Nucleus accumbens (tissue), 56 donors: ENCODE measurements at places on chromosomes 11 and 22.

GRCh38 chr11:15035283-15035682 is 38.1 kb upstream of the CALCB start:
- DNase-seq: no peak

DNA sequence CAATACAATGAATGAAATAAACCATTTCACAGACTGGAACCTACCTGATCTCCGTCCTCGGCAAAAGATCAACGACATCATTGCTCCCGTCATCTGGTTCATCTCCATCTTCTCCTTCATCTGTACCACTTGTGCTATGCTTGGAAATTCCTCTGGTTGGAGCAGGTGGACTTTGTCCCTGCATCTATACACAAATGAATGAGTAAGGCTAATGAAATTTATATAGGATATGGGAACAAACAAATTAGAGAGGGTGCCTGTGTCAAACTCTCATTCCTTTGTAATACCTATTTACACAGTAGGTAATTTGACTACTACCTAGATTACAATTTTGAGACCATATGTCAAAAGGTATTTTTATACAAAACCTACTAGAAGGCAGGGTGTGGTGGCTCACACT is 59.4 kb downstream of the F2 start:
- DNase-seq: no peak

DNA sequence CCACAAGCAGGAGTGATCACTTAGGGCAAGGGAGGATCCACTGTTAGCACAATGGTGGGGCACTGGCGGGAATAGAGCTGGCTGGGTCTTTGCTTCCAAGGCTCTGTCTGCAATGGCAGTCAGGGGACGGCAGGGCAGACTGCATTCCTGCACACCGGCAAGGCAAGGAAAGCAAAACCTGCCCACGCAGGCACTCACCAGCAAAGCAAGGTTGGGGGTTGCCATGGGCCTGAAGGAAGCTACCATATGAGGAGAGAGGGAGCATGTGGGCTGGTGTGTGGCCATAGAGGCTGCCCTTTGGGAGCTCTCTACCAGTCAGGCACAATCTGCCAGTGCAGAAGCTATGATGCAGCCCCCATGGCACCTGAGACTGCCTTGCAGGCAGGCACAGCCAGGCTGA is 33.2 kb downstream of the OR8B12 start:
- DNase-seq: no peak

GRCh38 chr11:99887481-99887880 is 799.6 kb upstream of the ARHGAP42 start:
- no peak for DNase-seq

DNA sequence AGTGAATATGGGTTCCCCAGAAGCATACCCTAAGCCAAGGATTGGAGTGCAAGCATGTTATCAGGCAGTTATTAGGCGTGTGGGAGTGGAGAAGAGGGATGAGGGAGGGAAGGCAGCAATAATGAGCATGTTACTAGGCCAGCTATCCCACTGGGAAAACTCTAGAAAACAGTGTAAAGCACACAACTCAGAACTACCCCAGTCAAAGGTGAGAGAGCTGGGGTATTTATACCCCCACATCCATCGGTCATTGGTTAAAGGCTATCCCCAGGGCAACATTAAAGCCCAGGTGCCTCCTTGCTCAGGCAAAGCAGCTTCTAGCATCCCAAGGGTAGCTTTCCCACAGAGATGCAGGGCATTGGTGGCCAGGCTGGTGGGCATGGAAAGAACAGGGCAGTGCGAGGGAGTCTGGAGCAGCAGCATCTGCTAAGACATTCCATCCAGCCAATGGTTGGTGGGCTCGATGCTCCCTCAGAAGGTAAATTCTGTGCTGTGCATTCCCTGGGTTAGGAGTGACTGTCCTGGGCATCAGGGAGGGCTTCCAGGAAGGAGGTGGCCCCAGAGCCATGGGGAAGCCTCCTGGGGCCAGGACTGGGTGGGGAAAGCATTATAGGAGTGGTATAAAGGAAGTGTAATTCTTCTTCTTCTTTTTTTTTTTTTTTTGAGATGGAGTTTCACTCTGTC is 21.1 kb upstream of the LRRC10B start:
- no peak for DNase-seq

GRCh38 chr11:1453611-1454034 is 33.0 kb downstream of the MOB2 start:
- no peak for DNase-seq

DNA sequence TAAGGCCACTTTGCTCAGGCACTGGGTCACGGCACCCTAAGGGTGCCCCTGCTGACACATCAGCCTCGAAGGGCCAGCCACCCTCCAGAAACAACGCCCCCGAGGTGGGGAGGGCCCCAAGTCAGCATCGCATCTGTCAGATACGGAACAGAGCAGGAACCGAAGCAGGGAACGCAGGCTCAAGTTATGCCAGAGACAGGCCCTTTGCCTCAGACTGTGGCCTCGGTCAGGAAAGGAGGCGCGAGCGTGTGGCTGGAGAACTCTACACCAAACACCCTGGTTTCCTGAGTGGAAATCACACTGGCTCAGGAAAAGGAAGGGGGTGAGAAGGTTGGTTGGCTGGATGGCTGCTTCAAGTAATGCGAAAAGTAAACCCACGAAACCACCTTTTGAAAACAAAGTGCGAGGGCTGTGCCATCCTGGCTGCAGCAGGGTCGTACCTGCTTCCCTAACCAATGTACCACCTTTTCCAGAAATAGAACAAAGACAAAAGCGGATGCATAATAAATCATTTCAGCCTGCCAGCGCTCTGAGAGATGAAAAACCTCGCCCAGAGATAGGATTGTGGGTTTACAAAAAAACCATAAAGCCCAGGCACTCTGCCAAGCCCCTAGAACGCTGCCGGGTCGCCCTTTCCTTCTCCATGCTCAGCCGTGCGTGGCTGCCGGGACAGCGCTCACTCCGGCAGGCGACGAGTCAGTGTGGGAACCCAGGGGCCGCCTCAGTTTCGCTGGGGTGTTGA is 38.6 kb downstream of the TRMU start:
- no peak for DNase-seq

DNA sequence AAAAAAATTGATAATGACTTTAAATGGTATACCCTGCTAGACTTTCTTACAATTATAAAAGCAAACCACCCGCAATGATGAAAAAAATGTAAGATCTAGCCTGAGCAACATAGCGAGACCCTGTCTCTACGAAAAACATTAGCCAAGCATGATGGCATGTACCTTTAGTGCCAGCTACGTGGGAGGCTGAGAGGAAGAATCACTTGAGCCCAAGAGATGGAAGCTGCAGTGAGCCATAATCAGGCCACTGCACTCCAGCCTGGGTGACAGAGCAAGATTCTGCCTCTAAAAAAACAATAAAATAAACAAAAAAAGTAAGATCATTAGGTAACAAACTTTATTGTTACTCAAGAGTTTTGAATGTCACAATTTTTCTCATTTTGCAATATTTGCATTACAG is 39.2 kb downstream of the KMT5B start:
- no peak for DNase-seq
